CD8-positive, alpha-beta T cell (primary cell): ENCODE measurements at places on chromosomes 11 and 22.
A peak's percentile ranks its signal among the peaks of the same experiment; 100 is the strongest.

GRCh38 chr22:42473484-42474193 lies 41.4 kb upstream of the NFAM1 start:
- DNase-seq = no peak

DNA sequence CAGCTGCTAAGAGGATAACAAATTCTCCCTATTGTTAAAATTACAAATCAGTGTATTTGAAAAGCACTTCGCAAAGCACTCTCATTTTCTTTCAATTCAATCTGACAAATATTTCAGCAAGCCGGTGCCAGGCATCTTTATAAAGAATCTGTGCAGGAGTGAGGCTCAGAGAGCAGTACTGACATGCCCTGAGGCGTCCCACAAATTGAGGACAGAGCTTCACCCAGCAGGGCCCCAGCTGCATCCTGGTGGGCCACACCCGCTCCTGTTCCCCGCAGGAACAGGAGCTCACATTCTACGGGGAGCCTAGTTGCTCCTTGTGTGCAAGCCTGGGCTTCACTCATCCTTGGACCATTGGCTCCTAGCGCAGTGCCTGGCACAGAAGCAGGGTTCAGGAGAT lies 60.9 kb upstream of the EIF3D start:
- DNase-seq = no peak

DNA sequence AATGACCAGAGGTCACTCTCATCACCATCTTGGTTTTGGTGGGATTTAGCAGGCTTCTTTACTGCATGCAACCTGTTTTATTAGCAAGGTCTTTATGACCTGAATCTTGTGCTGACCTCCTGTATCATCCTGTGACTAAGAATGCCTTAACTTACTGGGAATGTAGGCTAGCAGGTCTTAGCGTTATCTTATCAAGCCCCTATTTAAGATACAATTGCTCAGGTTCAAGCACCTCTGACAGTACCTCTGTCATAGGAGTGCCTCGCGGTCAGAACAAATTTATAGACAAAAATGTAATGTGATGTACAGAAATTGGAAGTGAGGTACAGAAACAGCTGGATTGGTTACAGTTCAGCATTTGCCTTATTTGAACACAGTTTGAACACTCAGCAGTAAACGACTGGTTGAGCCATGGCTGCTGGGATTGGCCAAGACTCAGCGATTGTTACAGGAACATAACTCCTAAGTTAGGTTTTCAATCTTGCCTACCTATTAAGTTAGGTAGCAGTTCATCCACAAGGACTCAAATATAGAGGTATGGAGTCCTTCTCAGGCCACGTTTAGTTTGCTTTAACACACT lies 16.1 kb upstream of the TMEM123 start:
- no peak for DNase-seq

GRCh38 chr11:71453918-71454304 lies 908 bp downstream of the NADSYN1 start:
- DNase-seq = no peak

- no peak for DNase-seq
These were observed 45.9 kb upstream of the GPR83 start for GRCh38 chr11:94447149-94447548.

DNA sequence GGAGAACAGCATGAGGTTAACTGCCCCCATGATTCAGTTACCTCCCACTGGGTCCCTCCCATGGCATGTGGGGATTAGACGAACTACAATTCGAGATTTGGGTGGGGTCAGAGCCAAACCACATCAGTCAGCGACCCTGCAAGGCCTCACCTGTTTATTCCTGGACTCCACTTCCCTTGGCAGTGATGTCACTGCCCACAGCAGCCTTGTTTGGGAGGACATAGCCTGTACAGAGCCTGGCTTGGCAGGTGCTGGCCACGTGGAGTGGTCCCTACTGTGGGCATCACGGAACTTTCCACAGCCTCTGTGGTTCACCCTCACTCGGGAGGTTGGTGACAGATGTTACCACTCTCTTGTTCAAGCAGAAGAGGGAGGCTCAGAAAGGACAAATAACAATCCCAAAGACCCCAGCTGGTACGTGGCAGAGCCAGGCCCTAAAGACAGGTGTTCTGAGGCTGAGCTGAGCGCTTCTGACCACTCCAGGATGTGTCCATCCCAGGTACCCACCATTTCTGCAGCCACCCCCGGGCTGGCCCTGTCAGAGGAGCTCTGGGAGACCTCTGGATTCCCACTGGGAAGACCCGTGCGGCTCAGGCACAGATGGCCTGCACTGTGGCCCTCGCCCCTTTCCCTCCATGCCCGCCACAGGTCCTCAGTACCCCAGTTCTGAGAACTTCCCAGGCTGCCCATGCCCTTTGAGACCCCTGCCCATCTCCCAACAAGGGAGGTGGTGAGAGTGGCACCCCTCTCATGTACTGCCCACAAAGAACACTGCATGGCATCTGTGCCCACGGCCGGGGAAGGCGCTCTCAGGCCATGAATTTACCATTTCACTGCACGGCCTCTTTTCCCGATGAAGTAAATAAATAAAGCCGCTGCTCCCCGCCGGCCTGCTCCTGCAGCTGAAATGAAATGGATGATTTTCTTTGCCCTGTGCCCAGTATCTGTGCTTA lies 605.8 kb downstream of the TBC1D22A start:
- no peak for DNase-seq

DNA sequence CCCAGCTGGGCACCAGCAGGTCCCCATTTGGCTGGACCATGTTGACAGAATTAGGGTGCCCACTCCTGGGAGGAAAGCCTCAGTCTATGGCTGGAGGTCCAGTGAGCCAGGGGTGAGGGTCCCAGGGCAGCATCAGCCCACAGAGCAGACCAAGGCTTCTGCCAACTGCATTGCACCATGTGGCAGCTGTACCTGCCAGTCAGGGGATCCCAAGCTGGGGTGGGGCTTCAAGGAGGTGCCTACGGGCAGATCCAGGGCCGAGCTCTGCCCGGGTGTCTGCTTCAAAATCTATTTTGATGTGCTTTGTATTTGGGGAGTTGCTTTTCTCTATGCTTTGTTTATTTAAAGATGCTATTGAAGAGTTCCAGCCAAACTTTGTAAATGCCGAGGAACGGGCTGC lies 10.4 kb downstream of the GP1BB start:
- no peak for DNase-seq

DNA sequence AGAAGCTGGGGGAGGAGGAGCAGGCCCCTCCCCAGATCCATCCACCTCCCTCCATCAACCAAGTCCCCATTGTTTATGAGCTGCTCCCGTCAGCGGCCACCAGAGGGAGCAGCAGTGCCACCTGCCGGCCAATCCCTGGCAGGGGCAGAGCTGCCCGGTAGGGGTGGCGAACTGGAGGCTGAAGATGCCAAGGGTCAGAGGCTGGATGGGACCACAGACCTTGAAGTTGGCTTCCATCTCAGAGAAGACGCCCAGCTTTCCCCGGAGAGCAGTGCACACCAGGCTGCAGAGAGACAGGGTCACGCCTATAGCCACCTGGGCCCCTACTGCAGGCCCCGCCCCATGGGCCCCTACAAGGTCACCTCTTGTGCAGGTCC lies 3.6 kb downstream of the FIBP start:
- DNase-seq = peak; percentile 59

DNA sequence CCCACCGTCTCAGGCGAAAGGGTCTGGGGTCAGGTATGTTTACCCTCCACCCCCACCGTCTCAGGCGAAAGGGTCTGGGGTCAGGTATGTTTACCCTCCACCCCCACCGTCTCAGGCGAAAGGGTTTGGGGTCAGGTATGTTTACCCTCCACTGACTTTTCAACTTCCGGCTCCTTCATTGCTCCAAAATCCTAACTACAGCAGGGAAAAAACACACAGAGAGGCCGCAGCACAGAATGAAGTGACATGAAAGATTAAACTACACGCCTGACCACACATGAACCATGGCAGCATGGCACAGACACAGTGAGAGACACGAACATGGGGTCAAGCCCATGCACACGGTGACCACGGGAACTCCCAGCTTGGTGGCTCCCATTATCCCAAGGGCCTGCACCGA lies 634.9 kb upstream of the B3GAT1 start:
- no peak for DNase-seq

- DNase-seq = no peak
These were observed 223.8 kb upstream of the DDI1 start for GRCh38 chr11:103812680-103813079.

- DNase-seq = no peak
These were observed 2.0 kb downstream of the SERPINH1 start for GRCh38 chr11:75563978-75564552.

- DNase-seq = no peak
These were observed 11.4 kb downstream of the UCP2 start for GRCh38 chr11:73971175-73971719.

DNA sequence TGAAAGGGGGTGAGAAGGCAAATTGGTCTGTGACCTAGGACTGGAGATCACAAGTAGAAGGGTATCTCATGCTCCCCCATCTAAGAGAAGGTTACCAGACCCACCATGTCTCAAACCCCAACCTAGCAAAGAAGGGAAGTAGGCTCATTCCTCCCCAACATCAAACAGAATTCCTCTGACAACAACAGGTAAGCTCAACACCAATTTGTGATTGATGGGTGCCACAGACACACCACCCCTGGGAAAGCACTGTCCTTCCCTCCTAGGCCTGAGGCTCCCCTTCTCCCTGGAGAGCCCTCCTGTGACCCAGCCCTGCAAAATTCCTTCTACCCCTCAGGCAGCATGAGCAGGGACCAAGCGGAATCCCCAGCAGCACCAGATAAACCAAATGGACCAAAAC lies 154.3 kb downstream of the BUD13 start:
- DNase-seq = no peak

DNA sequence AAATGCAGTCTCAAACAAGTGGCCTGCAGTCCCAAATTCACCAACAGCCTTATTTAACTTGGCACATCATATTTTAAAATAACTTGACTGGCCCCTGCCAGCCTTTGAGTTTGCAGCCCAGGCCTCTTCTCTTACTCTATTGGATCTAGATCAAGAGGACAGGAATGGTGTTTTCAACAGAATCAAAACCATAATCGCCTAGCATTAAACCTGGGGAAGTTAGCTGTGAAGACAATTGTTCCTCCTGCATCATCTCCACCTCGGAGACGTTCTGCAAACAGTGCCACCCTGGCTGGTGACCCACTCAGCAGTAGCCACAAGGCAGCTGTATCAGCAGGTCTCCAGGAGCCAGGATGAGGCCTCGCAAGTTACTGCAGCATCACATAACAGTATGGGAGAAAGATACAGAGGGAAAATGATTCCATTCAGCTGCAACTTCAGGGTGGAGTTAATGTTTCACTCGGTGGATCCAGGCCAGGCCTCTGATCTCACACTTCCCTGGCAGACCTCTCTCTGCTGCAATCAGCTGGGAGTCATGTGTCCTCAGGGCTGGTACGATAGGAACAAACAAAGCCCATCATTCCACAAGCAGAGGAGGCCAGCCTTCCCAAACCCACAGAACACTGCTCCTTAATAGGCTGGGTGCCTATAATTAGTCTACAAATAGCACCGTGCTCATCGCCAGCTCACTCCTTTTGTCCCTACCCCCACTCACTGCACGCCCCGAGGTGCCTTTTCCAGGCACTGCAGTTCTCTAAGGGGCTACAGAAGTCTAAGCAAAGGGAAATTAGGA lies 18.6 kb upstream of the SCN2B start:
- DNase-seq = no peak

DNA sequence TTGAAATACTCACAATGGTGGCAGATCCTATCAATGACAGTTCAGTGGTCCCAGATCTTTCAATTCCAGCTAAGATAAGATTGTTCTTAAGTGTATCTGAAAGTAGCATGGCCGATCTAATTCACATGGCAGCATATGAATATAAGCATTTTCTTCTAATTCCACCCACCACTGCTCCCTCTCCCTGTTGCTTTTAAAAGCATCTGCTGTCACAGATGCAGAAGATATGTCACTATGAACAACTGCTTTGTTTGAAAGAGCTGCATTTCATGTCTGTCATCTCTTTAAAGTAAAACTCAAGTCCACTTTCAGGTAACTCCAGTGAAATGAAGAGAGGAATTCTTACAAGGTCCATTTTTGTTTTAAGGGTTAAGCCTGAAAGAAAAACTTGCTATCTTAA lies 1044.0 kb downstream of the DLG2 start:
- DNase-seq = no peak

DNA sequence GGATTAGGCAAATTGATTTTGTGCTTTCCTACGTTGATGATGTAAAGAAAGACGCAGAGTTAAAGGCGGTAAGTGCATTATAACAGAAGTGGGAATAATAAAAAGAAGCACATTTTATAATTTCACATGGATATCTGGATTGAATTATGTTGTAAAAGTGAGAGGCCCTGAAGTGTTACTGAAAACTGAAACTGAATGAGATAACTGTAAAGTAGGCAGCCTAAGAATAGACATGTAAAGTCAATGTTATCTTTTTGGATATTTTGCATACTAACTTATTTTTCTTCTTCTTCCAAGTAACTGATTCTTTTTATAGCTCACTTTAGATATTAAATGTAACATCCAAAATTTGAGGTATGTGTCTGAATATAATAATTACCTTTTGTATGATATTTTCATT lies 28.3 kb downstream of the ANO5 start:
- no peak for DNase-seq

DNA sequence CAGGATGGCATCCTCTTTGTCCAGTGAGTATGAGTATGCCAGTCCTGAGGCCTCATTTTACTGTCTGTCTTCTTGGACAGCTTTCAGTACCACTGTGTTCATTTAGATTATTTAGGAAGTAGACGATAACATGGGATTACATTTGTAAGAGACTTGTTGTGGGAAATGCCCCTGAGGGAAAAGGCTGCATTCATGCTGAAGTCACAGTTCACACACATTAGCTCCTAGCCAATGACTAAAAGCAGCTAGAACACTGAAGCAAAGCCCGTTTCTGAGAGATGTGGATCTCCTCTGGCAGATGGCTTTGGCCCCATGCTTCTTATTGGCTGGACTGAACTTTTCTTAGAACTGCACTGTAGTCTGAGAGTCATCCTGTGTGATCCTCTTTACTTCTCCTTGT lies 242.4 kb downstream of the FAM76B start:
- DNase-seq = no peak

DNA sequence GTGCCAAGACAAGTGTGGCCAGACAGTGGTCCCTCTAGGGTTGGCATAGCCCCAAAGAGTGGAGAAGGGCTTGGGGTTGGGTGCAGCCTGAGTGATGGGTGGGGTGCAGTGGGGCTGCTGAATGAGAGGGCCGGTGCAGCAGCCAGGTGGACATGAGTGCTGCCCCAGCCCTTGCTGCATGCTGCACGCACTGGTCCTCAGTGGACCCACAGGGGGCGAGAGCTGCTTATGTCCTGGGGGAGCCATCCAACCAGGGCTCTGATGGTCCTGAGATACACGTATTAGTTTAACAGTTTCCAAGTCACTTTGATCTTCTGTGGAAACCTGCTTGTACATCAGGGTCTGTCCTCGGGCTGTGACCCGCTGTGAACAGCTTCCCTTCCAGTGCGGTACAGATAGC lies 23.9 kb upstream of the ACR start:
- no peak for DNase-seq
